Caki2 (cell line): ENCODE measurements at places on chromosomes 1 and 21. TPM values are rescaled to one million over a fixed set of nuclear protein-coding genes. Genes with fewer than 3 reads are reported as not detected.

- DNase-seq, result peak; percentile 91
These were observed 115.6 kb upstream of the SLC45A1 start for GRCh38 chr1:8202182-8202905.

DNA sequence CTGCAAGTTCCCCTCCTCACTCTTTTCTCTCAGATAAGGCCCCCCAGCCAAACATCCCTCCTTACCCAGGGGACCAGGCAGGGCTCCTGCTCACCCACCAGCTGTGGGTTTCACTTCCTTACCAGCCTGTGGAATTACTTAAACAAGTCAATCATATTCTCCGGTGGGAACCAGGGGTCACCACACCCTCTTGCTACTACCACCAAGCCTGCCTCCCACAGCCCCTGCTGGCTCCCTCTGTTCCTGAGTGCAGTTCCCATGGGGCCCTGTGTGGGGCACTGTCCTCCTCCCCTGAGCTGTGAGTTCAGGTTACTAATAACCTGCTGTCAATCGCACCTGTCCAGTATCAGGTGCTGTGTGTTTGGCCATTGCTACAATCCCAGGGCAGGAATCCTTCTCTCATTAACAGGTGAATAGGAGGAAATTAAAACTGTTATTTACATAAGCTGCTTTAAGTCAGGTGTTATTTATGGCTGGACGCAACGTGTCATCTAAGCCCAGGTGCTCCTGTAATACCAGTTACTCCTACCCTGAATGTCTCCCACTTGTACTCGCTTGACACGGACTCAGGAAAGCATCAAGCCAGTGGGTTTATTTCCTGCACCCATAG is 53.1 kb upstream of the LBR start:
- DNase-seq, result peak; percentile 44

DNA sequence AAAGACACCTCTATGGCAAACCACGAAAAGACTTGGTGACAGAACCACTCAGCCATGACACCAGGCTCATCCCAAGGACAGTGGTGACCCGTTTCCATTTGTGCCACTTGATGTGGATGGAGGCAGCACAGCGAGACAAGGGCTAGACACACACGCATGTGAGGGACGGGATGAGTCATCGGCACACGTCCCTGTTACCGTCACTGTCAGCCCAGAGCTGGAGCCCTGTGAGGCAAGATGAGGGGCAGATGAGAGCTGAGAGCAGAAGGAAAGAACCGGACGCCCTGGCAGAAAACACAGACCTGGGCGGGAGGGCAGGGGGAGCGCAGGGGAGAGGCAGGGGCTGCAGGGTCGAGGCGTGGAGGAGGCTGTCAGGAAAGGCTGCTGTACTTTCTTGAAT is 57.8 kb downstream of the SIK1 start:
- DNase-seq, result peak; percentile 54

- DNase-seq, result peak; percentile 47
These were observed 16.5 kb upstream of the AGTRAP start for GRCh38 chr1:11719313-11720032.

- no peak for DNase-seq
These were observed 185.5 kb upstream of the NFIA start for GRCh38 chr1:60896701-60897363.

DNA sequence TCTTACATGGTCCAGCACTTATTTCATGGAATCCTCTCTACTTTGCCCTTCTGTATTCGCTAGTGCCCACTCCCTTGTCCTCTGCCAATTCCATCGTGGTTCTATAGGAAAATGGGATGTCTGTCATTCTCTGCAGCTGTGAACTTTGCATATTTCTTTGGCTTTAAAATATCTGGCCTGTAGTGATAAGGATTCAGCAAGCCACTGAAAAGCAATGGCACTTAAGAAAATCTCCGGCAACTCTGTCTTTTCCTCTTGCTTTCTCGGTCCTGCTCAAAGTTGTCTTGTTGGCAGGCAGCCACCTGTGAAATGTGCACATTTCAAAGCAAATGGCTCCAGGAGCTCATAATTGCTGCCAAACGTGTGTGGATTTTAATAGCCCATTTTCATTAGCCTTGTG is 91.8 kb downstream of the CHD1L start:
- DNase-seq, result no peak

- no peak for DNase-seq
These were observed 163.2 kb downstream of the TNR start for GRCh38 chr1:175579956-175580750.

DNA sequence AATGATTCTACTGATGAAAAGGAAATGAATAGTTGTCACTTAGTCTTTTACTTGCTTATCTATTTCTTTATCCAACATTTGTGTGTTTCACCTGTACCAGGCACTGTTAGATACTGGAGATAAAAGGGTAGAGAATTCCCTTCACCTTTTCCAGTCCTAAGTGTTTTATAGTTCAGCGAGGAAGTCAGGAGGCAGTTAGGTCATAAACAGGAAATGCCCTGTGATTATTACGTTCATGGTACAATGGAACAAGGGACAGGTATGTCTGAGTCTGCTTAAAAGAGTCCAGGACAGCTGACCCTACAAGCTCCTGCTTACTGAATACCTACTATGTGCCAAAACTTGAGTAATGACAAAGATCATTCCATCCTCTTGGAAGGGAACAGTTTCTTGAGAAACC is 77.8 kb downstream of the TNR start:
- no peak for DNase-seq

DNA sequence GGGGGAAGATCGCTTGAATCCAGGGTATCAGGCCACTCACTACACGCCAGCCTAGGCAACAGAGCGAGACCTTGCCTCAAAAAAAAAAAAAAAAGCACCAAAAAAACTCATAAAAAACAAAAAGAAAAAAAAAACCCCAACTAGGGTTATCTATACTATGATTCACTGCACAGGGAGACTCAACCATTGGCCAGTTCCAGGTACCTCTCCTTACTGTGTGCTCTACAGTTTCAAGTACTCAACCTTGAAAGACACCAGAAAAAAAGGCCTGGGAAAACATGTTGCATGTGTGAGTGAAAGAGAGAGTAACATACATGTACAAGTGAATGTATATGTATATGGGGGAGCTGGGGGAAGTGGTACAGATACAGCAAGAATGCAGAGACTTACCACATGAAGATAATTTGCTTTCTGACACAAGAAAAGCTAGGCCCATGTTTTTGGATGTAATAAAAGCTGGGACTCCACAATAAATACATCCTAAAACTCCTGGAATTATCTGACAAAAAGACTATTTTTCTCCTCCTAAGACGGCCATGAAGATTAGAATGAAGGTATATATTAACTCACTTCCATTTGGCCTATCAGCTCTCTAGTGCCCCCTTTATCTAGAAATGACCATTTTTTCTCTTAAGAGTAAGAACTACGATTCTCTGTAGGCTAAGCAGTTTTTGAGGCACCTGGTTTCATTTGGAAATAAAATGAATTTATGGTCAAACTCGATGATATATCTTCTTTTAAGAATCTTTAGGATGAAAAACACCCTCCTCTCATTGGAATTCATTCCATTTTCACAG is 52.2 kb downstream of the SLC27A3 start:
- DNase-seq, result no peak

DNA sequence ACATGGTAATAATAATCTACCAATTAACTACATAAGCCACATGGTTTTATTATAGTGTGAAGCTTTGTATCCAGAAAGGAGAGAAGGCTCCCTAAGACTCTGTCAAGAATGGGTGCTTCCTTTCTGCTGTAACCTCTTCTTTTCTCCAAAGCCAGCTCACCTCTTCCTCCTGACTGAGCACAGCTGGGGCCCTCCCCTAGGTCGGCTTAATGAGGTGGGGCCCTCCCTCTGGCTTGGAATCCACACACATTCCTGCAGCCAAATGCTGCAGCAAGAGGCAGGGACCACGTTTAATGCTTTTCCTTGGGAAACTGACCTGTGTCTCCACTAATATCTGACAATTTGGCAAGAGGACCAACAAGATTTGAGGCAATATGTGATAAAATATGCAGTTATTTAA is 94.8 kb downstream of the DSCAM start:
- DNase-seq, result no peak

- DNase-seq, result no peak
These were observed 2.7 kb downstream of the SERPINC1 start for GRCh38 chr1:173914366-173914871.

DNA sequence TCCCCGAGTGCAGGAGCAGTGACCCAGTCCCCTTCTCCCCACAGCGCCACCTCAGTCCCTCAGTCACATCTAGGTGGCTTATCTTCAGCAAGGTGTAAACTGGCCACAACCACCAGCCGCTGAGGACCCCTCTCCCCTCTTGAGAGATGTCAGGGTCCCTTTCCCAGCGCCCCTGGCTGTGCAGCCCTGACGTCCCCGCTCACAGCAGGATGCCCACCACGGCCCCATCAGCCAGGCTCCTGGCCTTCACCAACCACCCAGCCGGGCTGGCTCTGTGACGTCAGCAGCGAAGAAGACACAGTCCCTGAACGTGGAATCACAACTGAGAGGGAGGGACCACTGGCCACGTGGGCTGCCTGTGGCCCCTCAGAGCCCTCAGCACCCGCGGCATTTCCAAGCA is 249.4 kb downstream of the NPHP4 start:
- no peak for DNase-seq

DNA sequence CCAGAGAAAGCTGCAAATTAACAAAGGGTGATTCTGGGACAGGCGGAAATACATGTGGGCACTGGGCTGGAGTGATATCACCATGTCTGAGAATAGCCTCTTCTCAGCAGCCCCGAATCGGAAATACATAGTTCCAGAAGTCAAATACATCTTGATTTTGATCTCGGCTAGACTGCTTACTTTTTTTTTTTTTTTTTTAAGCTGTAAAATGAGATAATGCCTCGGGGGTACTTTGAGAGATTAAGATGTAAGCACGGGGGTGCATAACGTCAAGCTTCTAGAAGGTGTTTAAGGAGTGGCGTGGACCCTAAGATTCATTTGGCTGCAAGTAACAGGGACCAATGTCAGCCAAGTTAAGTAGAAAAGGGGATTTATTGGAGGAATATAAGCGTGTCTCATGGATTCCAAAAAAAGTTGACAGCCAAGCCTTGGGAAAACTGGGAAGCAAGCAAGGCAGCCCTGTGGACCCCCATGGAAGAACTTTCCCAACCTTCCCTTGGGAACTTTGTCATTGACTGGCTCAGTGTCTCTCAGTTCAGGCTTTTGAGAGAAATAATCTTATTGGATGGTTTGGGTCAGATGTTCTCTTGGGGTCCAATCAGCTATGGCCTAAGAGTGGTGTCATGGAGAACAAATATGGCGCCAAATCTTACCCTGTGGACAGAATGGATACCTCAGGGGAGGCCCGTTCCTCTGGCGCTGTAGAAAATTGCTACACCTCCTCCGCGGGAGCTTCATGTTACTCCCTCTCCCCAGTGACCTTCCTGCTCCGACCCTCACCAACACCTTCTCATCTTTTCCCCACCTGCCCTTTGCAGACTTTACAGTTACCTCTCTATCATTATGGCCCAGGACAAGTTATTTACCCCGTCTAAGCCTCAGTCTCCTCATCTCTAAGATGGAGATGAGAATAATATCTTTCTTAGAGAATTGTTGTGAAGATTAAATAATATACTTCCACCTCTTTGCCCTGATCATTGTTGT is 186.6 kb downstream of the KAZN start:
- DNase-seq, result no peak

ARHGEF16 gene
- total RNA-seq, result 2.6 and 3.3 TPM in 2 replicates

GRCh38 chr1:154628121-154628405 is 20.1 kb upstream of the ADAR start:
- no peak for DNase-seq

DNA sequence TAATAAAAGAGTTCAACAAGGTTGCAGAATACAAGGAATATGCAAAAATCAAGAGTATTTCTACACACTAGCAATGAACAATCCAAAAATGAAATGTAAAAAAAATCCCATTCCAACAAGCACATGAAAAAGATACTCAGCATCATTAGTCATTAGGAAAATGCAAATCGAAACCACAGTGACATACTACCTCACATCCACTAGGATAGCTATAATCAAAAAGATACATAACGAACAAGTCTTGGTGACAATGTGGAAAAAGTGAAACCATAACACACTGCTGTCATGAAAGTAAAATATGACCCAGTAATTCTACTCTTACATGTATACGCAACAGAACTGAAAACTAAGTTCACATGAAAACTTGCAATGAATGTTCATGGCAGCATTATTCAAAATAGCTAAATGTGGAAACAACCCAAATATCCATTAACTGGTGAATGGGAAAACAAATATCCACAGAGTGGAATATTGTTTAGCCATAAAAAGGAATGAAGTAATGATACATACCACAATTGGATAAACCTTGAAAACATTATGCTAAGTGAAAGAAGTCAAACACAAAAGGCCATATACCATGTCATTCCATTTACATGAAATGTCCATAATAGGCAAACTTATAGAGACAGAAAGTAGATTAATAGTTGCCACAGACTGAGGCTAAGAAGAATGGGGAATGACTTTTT is 34.3 kb downstream of the PIK3R3 start:
- no peak for DNase-seq

ZNF593OS gene
- not detected in 2 replicates for total RNA-seq

DNA sequence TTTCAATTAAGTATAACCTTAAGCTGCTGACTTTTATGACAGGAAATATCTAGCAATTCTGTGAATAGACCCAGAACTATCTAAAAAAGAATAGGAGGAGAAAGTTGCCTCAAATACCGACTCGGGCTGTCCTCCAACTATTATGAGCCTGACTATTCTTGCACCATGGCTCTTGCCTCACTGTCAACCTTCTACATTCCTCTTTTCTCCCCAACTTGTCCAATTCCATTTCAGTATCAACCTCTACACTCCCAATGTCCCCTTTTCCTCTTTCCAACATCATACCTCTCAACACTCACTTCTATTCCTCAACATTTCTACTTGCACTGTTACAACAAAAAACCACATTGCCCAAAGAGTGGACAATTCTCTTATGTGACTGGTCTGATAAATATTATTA is 2.3 kb downstream of the ZZZ3 start:
- no peak for DNase-seq

ILDR2 gene
- total RNA-seq, result not detected in 2 replicates

- no peak for DNase-seq
These were observed 340.1 kb downstream of the SETD4 start for GRCh38 chr21:35720208-35720731.

- no peak for DNase-seq
These were observed 41.3 kb downstream of the FHAD1 start for GRCh38 chr1:15288173-15288926.

- DNase-seq, result no peak
These were observed 184.3 kb downstream of the PATJ start for GRCh38 chr1:61926597-61926996.

RAD54L gene
- 9.7 and 23.5 TPM in 2 replicates for total RNA-seq

SAMSN1 gene
- total RNA-seq, result not detected in 2 replicates

TARS2 gene
- total RNA-seq, result 18.7 and 32.8 TPM in 2 replicates

- peak; percentile 86 for DNase-seq
These were observed 73.2 kb upstream of the ADGRL4 start for GRCh38 chr1:79079770-79080169.

GRCh38 chr1:14345946-14346550 is 252.4 kb upstream of the KAZN start:
- peak; percentile 58 for DNase-seq

- DNase-seq, result no peak
These were observed 149.2 kb upstream of the PLD5 start for GRCh38 chr1:242673652-242674051.
